ENCODE measurements at places on chromosomes 16 and 17. TPM values are rescaled to one million over a fixed set of nuclear protein-coding genes. Genes with fewer than 3 reads are reported as not detected.

- no peak overlapping the region for H3K27ac ChIP-seq
- no peak for DNase-seq
- H3K4me3 ChIP-seq, result no peak overlapping the region
Observed at GRCh38 chr17:44589316-44590071, 32.2 kb downstream of the FZD2 start.

GRCh38 chr16:85750827-85751697 lies at the start of gene C16orf74:
TSS of gene C16orf74 (minus strand) at chr16:85751096. CDS start at chr16:85735217, 15,879 bp downstream.
- peak within 1 kb of the TSS; percentile 95 for H3K4me3 ChIP-seq
- H3K27me3 ChIP-seq, result no peaks in the 10 kb centered on the region
- peak; percentile 71 for DNase-seq

DNA sequence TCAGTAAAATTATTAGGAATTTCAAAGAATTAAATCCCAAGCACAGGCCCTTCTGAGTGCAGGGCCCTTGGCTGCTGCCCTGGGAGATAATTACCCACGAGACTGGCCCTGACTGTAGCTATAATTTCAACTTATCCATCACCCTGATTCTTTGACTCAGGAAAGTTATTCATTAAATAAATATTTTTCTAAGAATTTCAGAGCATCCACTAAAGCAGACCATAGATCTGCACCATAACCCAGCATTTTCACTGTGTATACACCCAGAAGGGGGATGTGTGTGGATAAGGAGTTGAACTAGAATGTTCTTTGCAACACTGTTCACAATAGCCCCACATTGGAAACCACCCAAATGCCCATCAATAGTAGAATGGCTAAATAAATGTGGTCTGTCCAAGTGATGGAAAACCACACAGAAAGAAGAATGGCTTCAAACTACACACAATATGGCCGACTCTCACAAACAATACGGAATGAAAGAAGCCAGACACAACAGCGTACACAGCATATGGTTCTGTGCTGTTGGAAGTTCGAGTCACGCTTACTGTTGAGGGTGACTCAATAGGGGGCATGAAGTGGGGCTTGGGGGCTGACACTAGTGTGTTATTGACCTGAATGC lies 33.9 kb upstream of the MEAK7 start:
- H3K27me3 ChIP-seq, result no peaks in the 10 kb centered on the region
- H3K4me3 ChIP-seq, result no peak overlapping the region

DNA sequence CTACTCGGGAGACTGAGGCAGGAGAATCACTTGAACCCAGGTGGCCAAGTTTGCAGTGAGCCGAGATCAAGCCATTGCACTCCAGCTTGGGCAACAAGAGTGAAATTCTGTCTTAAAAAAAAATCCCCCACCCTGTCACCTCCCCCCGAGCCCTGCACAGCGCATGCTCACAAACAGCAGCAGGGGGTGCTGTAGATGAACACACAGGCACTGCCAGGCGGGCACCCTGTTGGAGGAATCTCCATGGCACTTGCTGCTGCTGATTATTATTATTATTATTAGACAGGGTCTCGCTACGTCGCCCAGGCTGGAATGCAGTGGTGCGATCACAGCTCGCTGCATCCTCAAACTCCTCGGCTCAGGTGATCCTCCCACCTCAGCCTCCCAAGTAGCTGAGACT lies 24.6 kb downstream of the FZD2 start:
- H3K27ac ChIP-seq, result no peak overlapping the region
- no peaks in the 10 kb centered on the region for H3K36me3 ChIP-seq
- peak; percentile 60 for DNase-seq
- no peaks in the 10 kb centered on the region for H3K27me3 ChIP-seq
- H3K4me1 ChIP-seq, result peaks cover 2% of the 10 kb centered on the region

GRCh38 chr16:89197033-89197632 lies 3.2 kb downstream of the SLC22A31 start:
- 0 out of 2 replicates have a peak, but pooled peaks cover 4% of the 10 kb centered on the region for H3K27me3 ChIP-seq
- no peak overlapping the region for H3K27ac ChIP-seq

CDRT15 gene
- total RNA-seq, result not detected

MYH13 gene
- total RNA-seq, result not detected
